ENCODE measurements at places on chromosomes 7 and 10.

GRCh38 chr7:140384894-140385545 lies 13.3 kb downstream of the SLC37A3 start:
- DNase-seq, result no peak

GRCh38 chr7:122155566-122155965 lies 11.5 kb upstream of the AASS start:
- DNase-seq, result no peak

- DNase-seq, result no peak
Measured at GRCh38 chr10:61919646-61920215, 18.2 kb downstream of the ARID5B start.

- DNase-seq, result no peak
Measured at GRCh38 chr7:111671927-111672326, 109.6 kb upstream of the IMMP2L start.
